WTC11 (cell line): ENCODE measurements at places on chromosomes 5 and 9.
A peak's percentile ranks its signal among the peaks of the same experiment; 100 is the strongest.

DNA sequence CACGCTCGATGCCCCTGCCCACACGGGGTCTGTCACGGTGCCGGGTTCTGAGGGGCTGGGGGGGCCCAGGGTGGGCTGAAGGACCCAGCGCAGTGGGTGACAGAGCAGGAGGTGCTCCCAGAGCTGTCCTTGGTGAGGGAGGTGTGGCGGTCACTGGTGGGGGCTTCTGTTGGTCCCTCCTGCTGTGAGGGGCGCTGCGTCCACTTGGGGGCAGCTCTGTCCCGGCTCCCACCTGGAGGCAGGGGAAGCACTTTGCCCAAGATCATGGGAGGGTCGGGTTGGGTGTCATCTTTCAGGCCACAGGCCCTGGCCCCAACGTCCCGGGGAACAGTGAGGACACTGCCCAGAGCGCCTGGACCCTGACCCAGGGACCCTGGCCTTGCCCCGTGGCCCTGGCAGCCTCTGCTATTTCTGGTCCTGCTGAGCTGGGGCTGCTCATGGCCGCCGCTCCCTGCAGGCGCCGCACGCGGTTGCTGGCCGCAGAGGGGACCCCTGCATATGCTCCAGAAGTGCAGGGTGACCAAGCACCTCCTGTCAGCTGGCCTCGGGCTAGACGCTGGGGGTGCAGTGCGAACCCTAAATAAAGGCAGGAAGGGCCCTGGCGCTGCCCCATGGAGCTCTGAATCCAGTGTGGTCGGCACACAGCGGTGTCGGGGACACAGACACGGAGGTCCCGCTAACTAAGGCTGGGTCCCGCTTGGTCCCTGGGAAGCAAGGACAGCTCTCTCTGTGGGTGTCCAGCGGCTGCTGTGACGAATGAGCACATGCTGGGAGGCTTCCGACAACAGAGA, 11.6 kb upstream of the RNU6ATAC start:
- DNase-seq, result no peak

- no peak for DNase-seq
Observed at GRCh38 chr5:135342551-135342875, 56.5 kb downstream of the MACROH2A1 start.

GRCh38 chr5:142364251-142365145, 39.7 kb upstream of the SPRY4 start:
- peak; percentile 53 for DNase-seq

DNA sequence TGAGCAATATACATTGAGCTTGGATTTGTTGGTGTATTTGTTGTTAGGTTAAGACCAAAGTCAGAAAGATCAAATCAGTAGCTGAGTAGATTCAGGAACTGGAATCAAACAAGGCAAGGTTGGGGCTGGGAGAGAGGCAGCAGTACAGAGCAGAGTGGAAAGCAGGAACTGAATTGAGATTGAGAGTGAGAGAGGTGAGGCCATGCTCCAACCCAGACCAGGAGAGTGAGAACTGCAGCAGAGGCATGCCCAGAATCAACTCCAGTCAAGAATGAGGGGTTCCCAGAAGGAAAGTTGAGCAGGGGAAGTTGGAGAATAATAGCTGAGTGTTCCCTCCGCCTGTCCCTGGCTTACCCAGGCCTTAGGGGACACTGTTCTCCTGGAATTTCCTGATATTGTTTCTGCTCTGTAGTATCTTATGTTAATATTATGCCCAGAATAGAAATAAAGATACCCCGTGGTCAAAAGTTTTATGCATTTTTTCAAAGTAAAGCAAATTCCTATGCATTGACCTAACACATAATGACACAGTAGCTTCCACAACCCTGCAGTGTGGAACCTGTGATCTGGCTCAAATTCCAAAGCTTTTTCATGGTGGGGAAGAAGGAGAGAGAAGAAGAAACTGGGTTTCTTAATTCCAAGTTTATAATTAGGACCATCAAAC, 82.7 kb downstream of the SV2C start:
- DNase-seq, result no peak

GRCh38 chr5:111528056-111528455, 15.7 kb upstream of the STARD4 start:
- no peak for DNase-seq

- DNase-seq, result peak; percentile 24
Observed at GRCh38 chr5:55231029-55231918, 2.1 kb downstream of the CCNO start.

GRCh38 chr5:37957218-37957617, 117.4 kb upstream of the GDNF start:
- no peak for DNase-seq

GRCh38 chr9:137070906-137071275, 534 bp upstream of the SAPCD2 start:
- DNase-seq, result no peak

DNA sequence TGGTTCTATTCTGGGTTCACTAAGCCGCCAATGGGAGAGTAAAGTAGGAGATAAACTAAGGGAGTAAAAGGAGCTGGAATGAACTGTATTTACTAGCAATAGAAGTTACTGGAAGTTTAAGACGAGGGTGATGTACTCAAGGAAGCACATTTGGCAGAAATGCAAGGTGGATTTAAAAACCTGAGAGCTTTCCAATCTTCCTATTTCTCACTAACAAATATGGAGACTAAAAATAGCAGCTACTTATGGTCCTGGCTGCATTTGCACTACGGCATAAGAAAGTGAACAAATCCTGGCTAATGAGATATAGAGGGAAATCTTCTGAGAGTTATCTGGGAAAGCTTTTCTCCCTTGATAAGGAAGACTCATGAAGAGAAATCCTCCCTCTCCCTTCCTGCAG, 153.4 kb downstream of the TMEM161B start:
- no peak for DNase-seq

GRCh38 chr9:134177624-134178393, 13.4 kb upstream of the RNU6ATAC start:
- DNase-seq, result no peak

DNA sequence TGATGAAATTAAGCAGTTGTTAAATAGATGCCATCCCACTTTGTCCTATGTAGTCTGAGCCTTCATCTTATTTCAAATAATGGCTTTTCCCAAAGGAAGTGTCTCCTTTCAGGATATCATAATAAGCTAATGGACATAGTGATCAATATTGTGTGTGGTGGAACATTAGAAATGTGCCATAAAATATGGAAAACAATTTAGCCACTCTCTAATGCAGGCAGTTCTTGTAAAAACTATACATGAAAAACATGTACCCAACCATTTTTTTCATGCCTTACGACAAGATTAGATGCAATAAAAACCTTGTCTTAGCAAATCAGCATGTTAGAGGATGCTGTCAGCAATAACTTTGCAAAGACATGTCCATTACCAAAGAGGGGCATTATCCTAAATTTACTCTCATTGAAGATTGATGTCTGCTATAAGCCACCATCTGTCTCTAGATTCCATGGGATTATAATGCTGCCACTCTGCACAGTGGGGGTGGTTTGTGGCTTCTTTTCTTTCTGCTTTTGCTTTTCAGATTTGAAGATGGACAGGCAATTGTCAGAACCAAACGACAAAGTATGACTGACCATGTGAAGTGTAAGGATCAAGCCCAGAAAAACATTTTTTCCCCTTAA, 724.0 kb upstream of the ZNF608 start:
- no peak for DNase-seq

GRCh38 chr5:32325062-32325461, 12.3 kb upstream of the MTMR12 start:
- DNase-seq, result no peak

DNA sequence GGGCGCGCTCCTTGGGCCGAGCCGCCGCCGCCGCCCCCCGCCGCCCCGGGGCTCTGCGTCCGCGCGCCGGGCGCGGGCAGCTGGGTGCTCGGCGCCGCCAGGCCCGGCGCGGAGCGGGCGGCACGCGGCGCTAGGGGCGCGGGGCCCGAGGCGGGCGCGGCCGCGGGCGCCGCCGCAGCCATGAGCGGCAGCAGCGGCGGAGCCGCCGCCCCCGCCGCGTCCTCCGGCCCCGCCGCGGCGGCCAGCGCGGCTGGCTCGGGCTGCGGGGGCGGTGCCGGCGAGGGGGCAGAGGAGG, 351 bp downstream of the TRIO start:
- no peak for DNase-seq
